ENCODE measurements at places on chromosomes 1 and 21.

DNA sequence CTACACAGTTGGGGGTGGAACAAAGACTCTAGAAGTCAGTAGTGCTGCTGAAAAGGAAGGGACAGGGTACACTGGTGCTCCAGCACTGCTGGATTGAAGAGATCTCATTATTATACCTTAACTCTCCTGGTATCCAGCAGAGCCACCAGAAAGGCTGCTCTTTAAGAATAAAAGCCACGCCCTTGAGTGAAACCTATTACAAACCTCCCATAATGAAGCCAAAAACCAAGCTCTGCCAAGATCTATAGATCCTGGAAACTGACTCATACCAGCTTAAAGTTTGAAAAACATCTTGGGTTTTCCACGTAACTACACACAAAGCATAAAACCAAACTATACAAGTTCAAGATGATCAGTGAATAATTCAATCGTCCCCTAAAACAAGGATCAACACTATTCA lies 38.0 kb downstream of the ADSS2 start:
- no peak for DNase-seq

- DNase-seq: no peak
Observed at GRCh38 chr21:31725202-31725839, 6.6 kb downstream of the SCAF4 start.

GRCh38 chr1:175481126-175482070 lies 262.0 kb downstream of the TNR start:
- no peak for DNase-seq

GRCh38 chr1:244444854-244445253 lies 6.9 kb downstream of the ADSS2 start:
- no peak for DNase-seq

DNA sequence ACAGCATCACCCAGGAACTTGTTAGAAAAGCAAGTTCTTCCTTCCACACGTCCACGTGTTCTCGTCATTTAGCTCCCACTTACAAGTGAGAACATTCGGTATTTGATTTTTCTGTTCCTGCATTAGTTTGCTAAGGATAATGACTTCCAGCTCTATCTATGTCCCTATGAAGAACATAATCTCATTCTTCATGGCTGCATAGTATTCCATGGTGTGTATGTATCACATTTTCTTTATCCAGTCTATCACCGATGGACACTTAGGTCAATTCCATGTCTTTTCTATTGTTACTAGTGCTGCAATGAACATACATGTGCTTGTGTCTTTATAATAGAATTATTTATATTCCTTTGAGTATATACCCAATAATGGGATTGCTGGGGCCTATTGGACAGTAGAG lies 368.7 kb upstream of the RUNX1 start:
- no peak for DNase-seq

- DNase-seq: peak; percentile 14
Observed at GRCh38 chr1:193058529-193059281, 455 bp downstream of the UCHL5 start.

- no peak for DNase-seq
Observed at GRCh38 chr1:186104459-186104858, 270.6 kb downstream of the TPR start.

GRCh38 chr1:119948342-119949214 lies 52.3 kb upstream of the ADAM30 start:
- peak; percentile 18 for DNase-seq

DNA sequence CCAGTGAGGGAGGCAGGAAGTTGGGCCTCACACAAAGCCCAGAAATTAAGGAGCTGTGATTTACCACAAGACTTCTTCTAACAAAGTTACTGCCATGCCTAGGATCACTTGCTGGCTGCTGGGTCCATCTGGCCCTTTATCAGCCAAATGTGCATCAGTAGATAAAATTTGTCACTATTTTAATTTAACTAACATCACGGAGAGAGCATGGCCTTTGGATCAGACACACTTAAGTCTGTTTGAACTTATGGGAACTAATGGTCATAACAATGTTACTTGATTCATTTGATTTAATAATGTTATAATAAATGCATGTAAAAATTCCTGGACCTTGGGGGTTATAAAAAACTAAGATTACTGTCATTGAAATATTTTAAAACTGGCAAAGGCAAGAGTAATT lies 67.2 kb upstream of the CCDC190 start:
- no peak for DNase-seq

- DNase-seq: no peak
Observed at GRCh38 chr1:203450479-203451149, 25.0 kb upstream of the PRELP start.

GRCh38 chr1:67149179-67149770 lies 14.5 kb upstream of the C1orf141 start:
- peak; percentile 9 for DNase-seq

- no peak for DNase-seq
Observed at GRCh38 chr21:42121794-42122193, 50.7 kb downstream of the UMODL1 start.

DNA sequence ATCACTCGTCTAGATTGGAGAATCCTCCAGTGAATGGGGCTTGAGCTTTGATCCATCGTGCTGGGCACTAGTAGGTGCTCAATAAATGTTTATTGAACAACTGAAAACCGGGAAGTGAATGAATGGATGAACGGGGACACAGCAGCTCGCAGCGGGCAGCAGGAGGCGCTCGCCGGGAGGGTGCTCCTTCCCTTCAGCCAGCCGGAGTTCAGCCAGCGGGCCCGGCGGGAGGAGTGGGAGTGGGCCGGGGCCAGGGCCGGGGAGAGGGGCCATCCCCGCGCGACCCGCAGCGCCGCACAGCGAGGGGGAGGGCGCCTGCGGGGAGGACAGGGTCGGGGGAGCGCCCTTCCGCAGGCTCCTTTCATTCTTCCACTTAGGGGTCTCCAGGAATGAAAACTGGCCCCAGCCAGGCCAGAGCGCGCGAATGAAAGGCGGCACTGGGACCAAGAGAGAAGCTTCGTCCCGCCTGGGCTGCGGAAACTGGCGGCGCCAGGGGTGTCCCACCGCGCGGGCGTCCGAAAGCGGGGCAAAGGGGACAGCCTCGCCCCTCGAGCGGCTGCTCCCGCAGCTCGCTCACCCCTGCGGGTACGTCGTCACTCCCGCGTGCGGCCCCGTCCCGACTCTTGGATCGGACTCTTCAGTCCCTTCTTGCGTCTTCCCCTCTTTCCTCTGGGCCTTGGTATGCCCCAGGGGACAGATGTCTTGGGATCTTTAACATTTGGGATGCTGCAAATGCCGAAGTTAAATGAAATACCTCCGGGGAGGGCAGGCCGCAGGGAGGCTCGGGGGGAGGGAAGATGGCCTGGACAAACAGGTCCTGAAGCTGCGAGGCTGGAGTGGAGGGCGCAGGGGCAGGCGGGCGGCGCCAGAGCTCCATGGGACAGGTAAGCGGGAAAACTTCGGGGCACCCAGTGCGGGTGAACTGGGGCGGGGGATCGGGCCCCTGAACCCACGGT lies 3.6 kb upstream of the INAVA start:
- no peak for DNase-seq

DNA sequence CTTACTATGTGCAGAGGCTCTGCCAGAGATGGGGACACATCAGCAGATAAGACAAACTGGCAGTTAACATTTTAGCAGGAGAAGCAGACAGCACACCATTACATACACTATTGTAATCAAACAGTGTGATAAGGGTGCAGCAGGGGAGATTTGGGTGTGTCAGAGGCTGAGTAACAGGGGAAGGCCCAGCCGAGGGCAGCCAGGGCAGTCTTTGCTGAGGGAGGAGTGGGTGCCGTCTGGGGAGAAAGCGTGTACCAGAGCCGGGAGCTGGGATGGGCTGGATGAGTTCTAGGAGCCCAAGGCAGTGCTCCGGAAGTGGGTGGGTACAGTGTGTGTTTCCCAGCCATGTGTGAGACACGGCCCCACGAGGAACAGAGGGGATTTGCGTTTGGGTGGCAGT lies 31.2 kb downstream of the KCNA10 start:
- DNase-seq: no peak

- DNase-seq: no peak
Observed at GRCh38 chr1:202888221-202888530, 773 bp downstream of the RABIF start.

DNA sequence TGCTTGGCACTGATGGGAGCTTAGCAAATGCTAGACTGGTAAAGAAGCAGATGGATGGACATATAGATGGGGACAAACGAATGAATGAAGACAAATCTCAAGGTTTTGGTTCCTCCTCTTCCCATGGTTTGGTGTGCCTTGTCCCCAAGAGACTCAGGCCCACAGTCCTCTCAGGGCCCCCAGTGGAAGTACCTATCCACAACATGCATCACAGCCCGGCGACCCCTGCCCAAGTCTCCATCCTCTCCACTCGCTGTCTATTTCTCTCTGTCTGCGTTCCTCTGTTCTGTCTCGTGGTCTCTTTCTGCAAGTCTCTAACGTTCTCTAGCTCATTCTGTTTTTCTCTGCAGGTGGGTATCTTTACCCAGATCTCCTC lies 85.8 kb downstream of the GLIS1 start:
- no peak for DNase-seq

DNA sequence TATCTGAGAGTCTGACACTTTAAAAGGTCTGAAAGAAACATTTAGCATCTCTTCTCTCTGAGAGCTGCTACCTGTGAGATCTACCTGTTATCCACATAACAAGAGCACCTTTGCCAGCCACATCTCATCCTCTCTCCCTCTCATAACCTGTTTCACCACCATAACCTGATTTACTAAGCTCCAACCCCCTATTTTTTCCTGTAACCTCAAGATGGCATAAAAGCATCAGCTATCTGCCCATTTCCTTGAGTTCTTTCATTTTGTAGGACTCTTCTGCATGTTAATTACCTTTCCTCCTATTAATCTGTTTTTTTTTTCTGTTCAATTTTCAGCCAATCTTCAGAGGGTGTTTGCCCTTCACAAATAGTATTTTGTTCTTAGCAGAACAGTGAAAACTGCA lies 136.5 kb upstream of the KCNK1 start:
- DNase-seq: no peak

DNA sequence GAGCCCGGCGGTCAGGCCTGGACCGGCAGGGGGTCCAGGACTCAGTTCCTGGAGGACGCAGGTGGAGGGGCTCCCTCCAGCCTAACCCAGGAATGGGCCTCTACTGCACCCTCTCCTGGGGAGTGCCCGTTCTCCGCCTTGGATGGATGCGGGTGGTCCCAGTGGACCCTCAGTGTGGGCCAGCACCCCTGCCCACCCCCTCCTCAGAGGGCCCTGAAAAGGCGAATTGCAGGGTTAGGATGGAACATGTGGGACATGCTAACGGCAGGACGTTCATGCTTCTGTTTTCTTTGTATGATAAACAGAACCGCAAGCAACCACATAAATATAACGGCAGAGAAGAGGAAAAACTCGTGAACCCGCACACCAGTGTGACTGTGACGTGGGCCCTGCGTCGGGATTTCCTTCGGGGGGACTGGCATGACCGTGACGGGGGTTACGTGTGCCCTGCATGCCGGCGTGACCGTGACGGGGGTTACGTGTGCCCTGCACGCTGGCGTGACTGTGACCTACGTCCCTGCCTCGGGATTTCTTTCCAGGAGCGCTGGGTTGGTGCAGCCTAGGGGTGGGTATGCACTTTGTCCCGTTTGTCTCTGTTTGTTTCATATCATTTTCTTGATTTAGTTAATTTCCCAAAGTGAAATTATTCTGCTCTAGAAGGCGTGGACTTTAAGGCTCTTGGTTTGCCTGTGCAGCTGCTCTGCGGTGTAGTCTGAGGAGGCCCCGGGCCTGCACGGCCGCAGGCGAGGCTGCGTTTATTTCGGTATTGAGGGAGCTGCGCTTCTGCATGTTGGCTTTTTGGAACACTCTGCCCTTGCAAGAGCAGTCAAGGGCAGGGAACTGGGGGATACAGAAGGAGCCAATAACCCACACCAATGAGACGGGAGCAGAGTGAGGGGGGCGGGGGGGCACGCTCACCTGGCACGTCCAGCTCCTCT lies 3.1 kb downstream of the FTCD start:
- no peak for DNase-seq

DNA sequence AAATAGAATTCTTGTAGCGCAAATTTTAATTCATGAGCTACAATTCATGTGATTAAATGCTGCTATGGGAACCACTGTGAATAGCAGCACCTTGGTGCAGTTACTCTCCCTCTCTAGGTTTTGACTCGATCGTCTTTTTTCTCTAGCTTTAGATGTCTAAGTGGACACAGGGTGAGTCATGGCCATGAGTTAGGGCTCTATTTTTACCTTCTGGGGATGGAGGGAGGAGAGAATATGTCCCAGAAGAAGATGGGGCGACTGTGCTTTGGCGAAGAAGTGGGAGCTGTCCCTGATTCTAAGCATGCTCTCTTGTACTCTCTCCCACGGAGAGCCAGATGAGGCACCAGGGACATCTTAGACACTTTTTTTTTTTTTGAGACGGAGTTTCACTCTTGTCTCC lies 1.6 kb upstream of the OR2B11 start:
- DNase-seq: no peak

GRCh38 chr1:8152731-8153702 lies 126.9 kb upstream of the ERRFI1 start:
- DNase-seq: peak; percentile 4

GRCh38 chr1:61277121-61277690 lies 194.8 kb downstream of the NFIA start:
- no peak for DNase-seq

DNA sequence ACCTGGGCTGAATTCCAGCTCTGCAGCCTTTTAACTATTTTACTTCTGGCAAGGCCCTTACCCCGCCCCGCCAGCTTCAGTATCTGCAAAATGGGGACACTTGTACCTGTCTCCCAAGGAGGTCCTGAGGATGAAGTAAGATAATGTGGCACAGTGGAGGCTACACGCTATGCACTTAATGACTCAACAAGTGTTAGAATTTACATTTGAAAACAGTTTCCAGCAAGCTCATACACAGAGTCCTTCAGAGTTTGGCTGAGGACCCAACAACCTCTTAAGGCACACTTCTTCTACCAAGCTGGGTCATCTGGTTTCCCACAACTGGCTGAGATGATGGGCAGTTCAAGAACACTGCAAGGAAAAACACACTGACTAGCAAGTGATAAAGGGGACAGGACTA lies 30.2 kb upstream of the SLC22A15 start:
- no peak for DNase-seq

DNA sequence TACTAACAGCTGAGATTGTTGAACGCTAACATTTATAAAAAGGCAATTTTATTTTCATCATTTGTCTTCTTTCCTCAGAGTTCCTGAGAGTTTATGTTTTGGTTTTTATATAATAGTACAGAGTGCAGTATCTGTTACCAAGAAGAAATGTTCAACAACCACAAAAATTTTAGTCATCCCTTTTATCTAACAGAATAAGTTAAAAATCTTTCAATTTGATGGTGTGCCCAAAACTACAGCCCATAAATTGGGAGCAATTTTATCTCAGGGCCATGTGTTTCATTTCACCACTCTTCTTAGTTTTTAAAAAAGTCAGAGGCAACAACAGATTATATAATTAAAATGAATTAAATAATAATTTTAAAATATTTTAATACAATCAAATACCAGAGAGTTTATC lies 37.1 kb downstream of the NEXN start:
- no peak for DNase-seq

- DNase-seq: no peak
Observed at GRCh38 chr1:42776502-42776901, 8.3 kb upstream of the TMEM269 start.

- no peak for DNase-seq
Observed at GRCh38 chr1:171252482-171252881, 4.2 kb downstream of the FMO1 start.

- DNase-seq: no peak
Observed at GRCh38 chr1:66705110-66705509, 47.1 kb upstream of the DYNLT5 start.

Data from stimulated activated CD8-positive, alpha-beta memory T cell treated with anti-CD3 and anti-CD28 coated beads, Interleukin-7, amount 100 ng/mL, for 1 hour (primary cell).